ENCODE measurements at places on chromosomes 7 and 10.

GRCh38 chr10:43145311-43145710 is 7.1 kb downstream of the CSGALNACT2 start:
- no peak for DNase-seq

DNA sequence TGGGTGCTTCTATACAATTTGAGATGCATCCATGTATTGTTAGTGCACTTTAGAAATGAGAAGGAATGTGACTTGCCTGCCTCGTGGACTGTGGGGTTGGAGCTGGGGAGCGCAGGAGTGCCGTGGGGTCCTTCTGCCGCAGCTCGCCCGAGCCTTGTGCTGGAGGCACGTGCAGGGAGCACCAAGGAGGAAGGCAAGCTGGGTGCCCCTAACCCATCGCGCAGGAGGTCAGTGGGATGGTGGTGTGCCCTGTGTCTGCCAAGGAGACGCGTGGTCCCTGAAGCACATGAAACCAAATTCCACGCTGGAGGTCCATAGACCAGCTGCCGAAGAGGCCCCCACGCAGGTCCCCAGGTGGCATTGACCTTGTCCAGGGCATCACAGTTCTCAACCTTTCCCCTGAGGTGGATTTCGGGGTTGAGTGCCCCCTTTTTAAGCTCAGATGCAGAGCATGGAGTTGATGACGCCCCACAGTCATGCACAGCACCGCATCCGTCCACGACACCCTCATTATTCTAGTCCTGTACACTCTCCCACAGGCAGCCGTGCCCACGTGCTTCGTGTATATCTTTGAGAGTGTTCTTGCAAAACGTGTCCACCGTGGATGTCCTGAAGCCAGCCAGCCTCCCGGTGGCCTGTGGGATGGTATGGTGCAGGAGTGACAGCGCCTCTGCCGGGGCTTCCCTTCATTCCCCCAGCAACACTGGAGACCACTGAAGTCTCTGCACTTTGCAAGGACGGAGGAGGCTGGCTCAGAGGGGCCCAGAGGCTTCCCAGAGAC is 35.5 kb downstream of the FKBP6 start:
- no peak for DNase-seq

GRCh38 chr7:50363327-50364060 is 59.0 kb downstream of the IKZF1 start:
- DNase-seq = no peak

DNA sequence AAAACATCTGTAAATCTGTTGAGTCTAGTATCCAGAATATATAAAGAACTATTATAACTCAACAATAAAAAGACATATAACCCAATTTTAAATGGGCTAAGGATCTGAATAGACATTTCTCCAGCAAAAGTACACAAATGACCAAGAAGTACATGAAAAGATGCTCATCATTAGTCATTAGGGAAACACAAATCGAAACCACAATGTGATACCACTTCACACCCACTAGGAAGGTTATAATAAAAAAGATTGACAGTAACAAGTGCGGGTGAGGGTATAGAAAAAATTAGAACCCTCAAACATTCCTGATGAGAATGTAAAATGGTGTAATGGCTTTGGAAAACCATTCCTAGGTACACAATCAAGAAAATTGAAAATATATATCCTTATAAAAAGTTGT is 4.1 kb downstream of the XPNPEP1 start:
- no peak for DNase-seq

GRCh38 chr10:69362471-69362954 is 54.2 kb downstream of the TACR2 start:
- no peak for DNase-seq

DNA sequence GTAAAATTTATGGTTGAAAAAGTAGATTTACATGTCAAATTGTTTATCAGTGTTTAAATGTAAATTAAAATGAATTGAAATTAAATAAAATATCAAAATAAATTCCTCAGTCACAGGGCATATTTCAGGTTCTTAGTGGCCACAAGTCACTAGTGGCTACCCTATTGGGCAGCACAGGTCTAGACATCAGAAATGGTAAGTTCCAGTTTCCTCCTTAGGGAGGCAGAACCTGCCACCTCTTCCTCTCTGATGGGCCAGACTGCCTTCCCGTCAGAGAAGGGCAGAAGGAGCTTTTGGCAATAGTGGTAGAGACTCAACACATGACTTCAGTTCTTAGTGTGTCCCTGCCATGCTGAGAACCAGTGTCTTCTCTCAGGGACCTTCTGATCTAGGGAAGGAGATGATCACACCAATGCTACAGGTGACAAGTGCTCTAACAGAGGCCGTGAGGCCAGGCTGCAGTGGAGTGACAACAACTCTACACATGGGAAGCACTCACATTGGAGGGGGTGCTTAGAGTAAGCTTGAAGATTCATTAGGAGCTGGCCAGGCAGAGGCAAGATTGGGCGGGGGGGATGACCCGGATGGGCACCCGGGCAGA is 14.4 kb upstream of the PCBD1 start:
- DNase-seq = no peak

- no peak for DNase-seq
These were observed 81.1 kb downstream of the PRTFDC1 start for GRCh38 chr10:24871011-24871935.

DNA sequence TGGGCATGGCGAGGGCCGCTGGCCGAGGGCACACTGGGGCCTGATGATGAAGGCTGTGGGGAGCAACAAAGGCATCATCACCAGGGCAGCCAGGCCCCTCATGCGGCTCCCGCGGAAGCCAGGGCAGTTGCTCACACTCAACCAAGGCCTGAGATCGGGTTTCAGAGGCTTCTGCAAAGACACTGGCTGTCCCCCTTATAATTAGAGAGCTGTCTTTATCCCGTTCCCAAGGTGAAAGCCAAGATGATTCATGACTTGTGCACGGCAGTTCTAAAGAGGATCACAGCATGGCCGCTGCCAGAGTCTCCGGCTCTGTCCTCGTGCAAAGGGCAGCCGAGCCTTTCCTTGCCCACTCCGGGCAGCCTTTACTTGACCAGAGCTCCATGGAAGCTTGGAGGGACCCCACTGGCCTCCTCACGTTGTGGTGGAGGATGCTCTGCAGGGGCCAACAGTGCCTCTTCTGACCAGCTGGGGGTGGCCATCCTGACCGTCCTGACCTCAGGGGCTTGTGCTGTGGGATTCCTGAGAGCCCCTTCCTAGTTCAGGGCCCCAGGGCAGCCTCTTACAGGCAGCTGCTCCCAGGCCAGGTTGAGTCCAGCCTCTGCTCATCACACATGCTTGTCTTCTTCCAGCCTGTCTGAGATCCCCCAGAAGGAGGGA is 82.3 kb downstream of the PRKAG2 start:
- no peak for DNase-seq

DNA sequence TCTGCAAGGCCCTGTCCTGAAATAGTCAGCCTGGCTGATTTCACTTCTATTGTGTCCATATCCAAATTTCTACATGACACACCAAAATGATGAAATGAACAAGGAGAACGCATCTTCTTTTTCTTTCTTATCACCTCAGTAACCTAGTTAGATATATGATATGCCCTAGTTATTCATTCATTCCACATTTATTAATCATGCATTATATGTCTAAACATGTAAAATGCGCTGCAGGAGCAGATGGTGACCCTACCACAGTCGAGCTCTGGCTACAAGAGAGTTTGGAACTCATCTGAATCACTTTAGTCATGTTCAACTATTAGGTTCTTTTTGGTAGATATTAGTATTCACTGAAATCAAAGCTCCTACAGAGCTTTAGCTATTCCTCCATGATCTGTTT is 31.8 kb upstream of the VPS41 start:
- no peak for DNase-seq

GRCh38 chr10:69636626-69637605 is 6.9 kb downstream of the FAM241B start:
- DNase-seq = no peak

DNA sequence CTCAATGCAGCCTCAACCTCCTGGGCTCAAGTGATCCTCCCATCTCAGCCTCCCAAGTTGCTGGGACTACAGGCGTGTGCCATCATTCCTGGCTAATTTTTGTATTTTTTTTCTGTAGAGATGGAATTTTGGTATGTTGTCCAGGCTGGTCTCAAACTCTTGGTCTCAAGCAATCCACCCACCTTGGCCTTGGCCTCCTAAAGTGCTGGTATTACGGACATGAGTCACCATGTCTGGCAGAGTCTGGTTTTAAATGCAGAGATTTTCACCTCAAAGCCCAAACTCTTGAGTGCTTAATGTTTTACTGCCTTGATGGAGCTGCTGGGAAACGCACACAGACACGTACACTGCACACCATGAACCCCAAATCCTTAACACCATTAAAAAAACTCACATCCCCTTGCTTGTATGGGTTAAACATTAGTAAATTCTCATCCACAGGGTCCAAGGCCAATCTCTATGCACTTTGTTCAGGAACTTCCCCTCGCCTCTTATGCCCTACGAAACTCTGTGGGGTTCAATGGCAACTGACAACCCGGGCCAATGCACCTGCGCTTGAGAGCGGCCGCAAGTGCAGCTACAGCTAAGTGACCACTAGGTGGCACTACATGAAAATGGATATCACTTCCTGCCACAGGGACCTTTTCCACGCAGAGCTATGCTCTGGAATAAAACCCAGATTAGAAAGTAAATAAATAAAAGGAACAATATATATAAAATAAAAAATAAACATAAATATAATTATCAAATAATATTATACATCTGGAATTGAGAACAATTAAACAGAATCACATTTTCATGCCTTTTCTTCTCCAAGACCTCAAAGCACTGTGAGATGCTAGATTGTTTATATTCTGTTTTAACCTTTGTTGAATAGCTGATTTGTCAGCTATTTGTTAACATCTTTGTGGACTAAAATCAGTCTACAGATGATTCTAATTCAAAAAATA is 66.9 kb upstream of the AFAP1L2 start:
- peak; percentile 45 for DNase-seq

DNA sequence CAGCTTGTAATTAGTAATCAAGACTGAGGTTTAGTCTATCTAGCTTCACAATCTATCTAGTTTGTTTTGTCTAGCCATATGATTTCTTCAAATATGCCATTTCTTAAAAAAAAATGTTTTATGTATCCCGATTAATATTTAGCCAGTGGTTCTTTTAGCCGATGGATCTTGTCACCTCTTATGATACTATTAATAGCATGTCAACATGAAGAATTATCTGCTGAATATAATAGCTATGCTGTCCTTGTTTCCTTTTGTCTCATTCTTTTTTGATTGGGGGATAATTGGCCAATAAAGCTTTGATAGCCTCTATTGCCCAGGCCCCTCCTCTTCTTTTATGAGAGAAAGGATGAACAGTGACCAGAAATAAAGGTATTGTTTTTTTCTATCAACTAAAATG is 32.8 kb downstream of the PTEN start:
- DNase-seq = no peak

GRCh38 chr7:45136106-45137060 is 21.2 kb upstream of the RAMP3 start:
- peak; percentile 77 for DNase-seq

- DNase-seq = peak; percentile 2
These were observed 61.0 kb upstream of the NFE2L3 start for GRCh38 chr7:26090927-26091519.

DNA sequence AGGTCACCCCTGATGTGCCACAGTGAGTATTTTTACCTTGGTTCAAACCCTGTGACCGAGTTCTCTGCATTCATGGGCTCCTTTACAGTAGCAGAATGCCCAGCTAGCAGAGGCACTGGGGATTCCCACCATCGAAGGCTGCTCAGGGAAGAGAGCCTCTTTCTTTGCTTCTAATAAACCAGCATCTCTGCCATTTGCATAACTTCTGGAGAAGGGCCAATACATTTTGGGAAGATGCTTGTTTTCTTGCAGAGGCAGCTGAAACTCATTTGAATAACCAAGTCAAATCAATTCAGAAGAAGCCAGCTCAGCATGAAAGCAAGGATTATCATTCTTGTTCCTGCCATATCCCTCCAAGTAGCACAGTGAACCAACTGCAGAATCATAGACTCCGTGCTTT is 82.9 kb upstream of the WDR11 start:
- DNase-seq = no peak

- DNase-seq = no peak
These were observed 103.0 kb upstream of the LRRTM3 start for GRCh38 chr10:66822801-66823200.

DNA sequence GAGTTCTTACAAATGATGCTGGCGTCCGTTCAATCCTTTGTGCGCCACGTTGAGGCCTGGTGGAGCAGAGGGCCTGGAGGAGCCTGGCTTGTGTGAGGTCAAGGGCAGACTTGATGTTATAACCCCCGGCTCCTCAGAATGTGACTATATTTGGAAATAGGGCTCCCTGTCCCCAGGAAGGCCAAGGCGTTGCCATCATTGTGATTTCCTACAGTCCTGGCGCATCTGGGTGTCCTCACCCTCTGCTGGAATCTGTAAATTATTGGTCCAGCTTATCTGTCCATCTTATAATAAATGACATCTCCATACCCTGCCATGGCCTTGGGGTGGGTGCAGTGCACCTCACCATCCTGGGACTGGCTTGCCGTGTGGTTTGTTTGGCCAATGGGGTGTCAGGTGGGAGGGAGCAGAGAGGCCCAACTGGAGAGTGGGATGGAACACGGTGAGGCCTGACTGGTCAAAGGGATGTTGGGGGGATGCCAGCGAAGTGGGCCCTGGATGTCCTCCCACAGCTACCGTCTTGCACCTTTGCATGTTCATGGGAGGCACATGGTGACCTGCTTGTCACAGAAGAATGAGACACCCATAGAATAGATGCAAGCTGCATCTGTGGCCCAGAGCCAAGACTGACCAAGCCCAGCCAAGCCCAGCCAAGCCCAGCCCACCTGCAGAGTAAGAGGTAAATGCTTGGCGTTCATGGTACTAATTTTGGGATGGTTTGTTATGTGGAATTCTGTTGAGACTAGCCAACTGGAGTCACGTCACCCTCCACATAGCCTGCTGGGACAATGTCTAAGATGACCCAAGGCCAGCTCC is 11.1 kb upstream of the LRRC27 start:
- no peak for DNase-seq

DNA sequence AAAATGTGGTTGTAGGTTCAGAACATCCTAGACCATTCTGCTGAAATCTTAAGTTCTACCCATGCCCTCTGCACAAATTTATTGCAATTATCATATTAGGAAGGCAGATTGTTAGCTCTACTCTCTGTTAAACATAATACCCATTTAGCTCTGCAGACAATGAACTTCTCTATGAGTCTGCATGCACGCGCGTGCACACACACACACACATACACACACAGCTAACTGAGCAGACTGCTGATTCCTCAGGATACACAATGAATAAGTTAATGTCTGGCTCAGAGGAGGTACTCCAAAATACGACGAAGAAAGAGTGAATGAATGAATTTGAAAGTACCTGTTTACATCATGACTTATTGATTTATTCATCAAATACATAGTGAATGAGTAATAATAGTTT is 276.2 kb upstream of the SORCS1 start:
- no peak for DNase-seq

Data from hippocampal formation (tissue), 2 donors.